Epithelial cell of umbilical artery (primary cell): ENCODE measurements at places on chromosomes 7 and 10. TPM values are rescaled to one million over a fixed set of nuclear protein-coding genes. Genes with fewer than 3 reads are reported as not detected.

The FFAR4 gene
- not detected in 2 replicates for total RNA-seq

The LGI1 gene
- not detected in 2 replicates for total RNA-seq

The IPMK gene
- 7.1 and 7.9 TPM in 2 replicates for total RNA-seq

The ALOX5 gene
- total RNA-seq = under 0.01 and 0.15 TPM in 2 replicates

The OR9A2 gene
- total RNA-seq = not detected in 2 replicates

The WEE2 gene
- not detected in 2 replicates for total RNA-seq

The ACBD7 gene
- total RNA-seq = 1.3 and 4.6 TPM in 2 replicates

The AQP1 gene
- 3.6 and 9.3 TPM in 2 replicates for total RNA-seq

The ELAPOR2 gene
- total RNA-seq = 18.2 and 32.4 TPM in 2 replicates

The OR6V1 gene
- not detected in 2 replicates for total RNA-seq

The PRPS1L1 gene
- total RNA-seq = not detected in 2 replicates

The WIPF3 gene
- total RNA-seq = not detected in 2 replicates

The ANKRD61 gene
- 0.32 TPM in 1 of 2 replicates, not detected in the other for total RNA-seq

The SDK1 gene
- 0.32 and 2.7 TPM in 2 replicates for total RNA-seq

The DLD gene
- 57.2 and 359 TPM in 2 replicates for total RNA-seq

The PITX3 gene
- total RNA-seq = not detected in 2 replicates

The ANKRD30A gene
- not detected in 2 replicates for total RNA-seq

The ASB10 gene
- not detected in 2 replicates for total RNA-seq

The LIPM gene
- not detected in 2 replicates for total RNA-seq

The CDHR1 gene
- total RNA-seq = under 0.01 TPM in 2 replicates

The ANKIB1 gene
- total RNA-seq = 33.6 and 38.3 TPM in 2 replicates

The NOC3L gene
- 22.4 and 37.2 TPM in 2 replicates for total RNA-seq

The MARVELD1 gene
- total RNA-seq = 12.9 and 13.3 TPM in 2 replicates

The STOX1 gene
- total RNA-seq = 0.30 and 0.32 TPM in 2 replicates

The WAPL gene
- 45.1 and 52.3 TPM in 2 replicates for total RNA-seq

The ZNF783 gene
- total RNA-seq = 4.5 and 5.3 TPM in 2 replicates

The OIT3 gene
- not detected in 2 replicates for total RNA-seq

The PRR15 gene
- 0.15 and 1.3 TPM in 2 replicates for total RNA-seq

The PDE6C gene
- not detected in 2 replicates for total RNA-seq

The ANKRD2 gene
- 0.97 and 2.1 TPM in 2 replicates for total RNA-seq

The COL28A1 gene
- not detected in 2 replicates for total RNA-seq

The LDB3 gene
- not detected in 2 replicates for total RNA-seq

The SPDYE2 gene
- total RNA-seq = not detected in 2 replicates

The ACTL6B gene
- not detected in 2 replicates for total RNA-seq

The NPTX2 gene
- 0.91 and 2.6 TPM in 2 replicates for total RNA-seq

The CLRN3 gene
- total RNA-seq = not detected in 2 replicates

The COL17A1 gene
- total RNA-seq = 0.65 and 1.4 TPM in 2 replicates

The ATAD1 gene
- total RNA-seq = 37.0 and 54.9 TPM in 2 replicates

The GIMAP6 gene
- total RNA-seq = 115 and 116 TPM in 2 replicates

The CALHM1 gene
- not detected in 2 replicates for total RNA-seq

The VPS37D gene
- total RNA-seq = 2.9 and 4.2 TPM in 2 replicates

The CTAGE4 gene
- total RNA-seq = 0.30 TPM in 1 of 2 replicates, not detected in the other

The OR2A5 gene
- not detected in 2 replicates for total RNA-seq

The TMEM196 gene
- total RNA-seq = not detected in 2 replicates

The SLC16A12 gene
- total RNA-seq = not detected in 2 replicates

The COL13A1 gene
- 15.6 and 37.2 TPM in 2 replicates for total RNA-seq

The GARIN1A gene
- total RNA-seq = 0.32 and 0.46 TPM in 2 replicates

The FXYD4 gene
- not detected in 2 replicates for total RNA-seq

The GLI3 gene
- 2.3 and 3.9 TPM in 2 replicates for total RNA-seq

The LZTS2 gene
- 37.4 and 58.7 TPM in 2 replicates for total RNA-seq

The RAPGEF5 gene
- 161 and 291 TPM in 2 replicates for total RNA-seq

The FEZF1 gene
- total RNA-seq = not detected in 2 replicates

The XRCC2 gene
- total RNA-seq = 4.4 and 4.5 TPM in 2 replicates

The FGFR2 gene
- 0.30 and 0.32 TPM in 2 replicates for total RNA-seq
